AG09319 (cell line): ENCODE measurements at places on chromosomes 1 and 21.

DNA sequence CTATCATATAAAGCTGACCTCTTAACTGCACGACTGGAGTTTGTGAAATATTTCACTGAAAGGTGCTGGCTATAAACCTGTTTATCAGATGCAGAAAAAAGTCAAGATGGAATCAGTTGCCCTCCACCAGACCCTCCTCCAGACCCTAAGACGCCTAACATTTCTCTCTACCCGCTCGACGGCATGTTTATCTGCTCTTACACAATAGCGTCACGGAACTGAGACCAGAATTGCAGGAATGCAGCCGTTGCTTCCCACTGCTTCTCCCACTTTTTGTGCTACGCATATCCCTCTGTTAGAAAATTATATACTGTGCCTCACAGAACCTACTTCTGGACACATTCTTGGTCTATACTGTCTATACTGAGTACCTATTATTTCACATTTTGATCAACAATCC lies 28.2 kb upstream of the FAM131C start:
- DNase-seq: no peak

- no peak for DNase-seq
These were observed 2.1 kb upstream of the RAP1GAP start for GRCh38 chr1:21670956-21671902.

DNA sequence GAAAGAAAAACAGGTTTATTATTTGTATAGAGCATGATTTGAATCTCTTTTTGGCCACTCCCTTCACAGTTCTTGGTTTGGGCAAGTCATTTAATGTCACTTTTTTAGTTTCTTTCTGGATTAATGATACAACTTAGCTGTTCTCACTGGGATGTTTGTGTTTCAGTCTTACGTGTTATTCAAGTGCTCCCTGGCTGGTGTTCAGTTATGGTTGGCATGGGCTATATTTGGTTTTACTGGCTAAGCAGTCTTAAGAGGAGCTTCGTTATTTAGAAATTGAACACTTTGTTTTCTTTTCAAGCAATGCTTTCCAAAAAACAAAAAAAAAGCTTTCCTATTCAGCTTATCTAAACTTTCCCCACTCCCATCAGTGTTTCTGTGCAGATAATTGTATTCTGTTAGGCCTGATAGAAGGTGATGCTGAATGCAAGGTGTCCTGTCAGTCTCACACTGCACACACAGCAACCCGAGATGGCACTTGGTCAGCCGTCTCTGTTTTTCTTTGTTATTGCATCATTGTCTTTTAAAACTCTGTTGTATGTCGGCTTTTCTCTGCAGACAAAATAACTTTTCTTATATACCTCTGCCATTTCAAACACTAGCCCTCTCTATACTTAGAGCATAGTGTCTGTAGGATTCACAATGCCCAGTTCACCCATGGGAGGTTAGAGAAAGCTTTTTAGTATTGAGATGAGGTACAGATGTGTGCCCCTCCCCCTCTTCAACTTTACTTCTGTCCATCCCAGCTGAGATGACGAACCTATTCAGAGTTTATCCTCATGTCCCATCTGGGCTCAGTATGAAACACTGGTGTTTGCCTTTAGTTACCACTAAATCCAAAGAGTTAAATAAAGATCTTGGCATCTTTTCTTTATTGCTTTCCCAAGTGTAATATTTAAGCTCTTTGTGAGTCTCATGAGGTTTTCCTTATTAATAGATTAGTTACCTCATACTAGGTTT lies 80.2 kb downstream of the VPS13D start:
- no peak for DNase-seq

- no peak for DNase-seq
These were observed 45.3 kb upstream of the SLC5A9 start for GRCh38 chr1:48177257-48177656.

DNA sequence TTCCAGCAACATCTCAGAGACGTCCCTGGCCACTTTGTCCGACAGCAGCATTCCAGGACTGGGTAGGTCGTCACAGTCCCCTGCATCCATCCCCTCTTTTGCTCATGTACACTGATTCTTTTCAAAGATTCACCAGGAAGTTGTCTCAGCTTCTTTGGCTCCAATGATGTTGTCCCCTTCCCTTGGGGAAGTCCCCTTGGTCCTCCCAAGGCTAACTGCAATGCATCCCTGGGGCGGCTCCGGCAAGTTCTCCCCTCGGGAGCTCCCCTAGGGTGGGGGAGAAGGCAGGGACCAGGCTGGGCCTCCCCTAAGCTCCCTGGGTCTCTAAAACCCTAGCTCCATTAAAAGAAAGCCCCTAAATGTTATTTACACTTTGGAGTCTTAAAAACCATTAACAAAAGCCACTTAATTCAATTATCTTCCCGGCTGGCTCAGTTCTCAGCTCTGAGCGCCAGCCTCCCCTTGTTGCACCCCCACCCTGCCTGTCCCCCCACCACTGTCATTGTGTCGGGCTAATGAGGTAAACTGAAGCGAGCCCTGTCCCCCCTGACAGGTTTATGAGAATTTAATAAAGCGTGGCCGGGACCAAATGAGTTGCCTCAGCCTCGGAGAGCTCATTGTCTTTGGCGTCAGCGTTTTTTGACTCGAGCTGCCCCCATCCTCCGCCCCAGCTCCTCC lies 25.3 kb downstream of the KNCN start:
- DNase-seq: no peak

- DNase-seq: no peak
These were observed 22.2 kb downstream of the MAPKAPK2 start for GRCh38 chr1:206706806-206707366.

DNA sequence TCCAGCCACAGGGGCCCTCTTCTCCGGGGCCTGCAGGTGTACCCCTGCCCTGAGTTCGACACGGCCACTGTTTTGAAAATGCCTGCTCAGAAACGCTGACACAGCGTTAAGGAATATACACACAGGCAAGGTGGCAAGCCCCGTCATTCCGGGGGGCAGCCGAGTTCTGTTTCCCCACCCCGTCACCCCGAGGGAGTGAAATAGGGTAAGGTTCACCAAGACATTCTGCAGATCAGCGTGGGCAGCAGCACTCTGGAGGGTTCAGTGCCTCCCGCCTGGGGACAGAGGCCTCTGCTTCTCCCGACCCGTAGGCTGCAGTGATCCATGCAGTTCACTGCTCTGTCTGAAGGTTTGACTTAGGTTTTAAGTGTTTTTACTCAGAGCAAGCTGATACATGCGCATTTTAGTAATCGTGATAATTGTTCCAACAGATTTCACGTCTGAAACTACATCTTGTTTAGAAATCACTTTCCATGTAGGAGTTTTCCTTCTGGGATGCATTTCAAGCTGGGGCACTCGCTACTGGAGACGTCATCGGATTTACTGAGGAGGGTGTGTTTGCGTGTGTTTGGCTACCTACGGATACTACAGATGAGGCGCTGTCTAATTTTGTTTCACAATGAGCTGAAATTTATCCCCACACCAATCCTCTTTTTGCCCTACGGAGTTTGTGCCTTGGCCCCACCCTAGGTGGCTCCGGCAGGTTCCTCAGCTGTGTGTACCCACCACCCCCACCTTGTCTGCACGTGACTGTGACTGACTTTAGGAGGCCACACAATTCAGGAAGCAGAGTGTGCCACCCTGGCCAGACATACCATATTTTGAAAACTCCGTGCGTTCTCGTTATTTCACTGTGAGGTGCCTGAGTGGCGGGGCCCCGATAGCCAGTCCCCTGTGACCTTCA lies 63.5 kb downstream of the AGPAT3 start:
- DNase-seq: no peak

GRCh38 chr1:67336157-67336556 lies 28.5 kb downstream of the IL12RB2 start:
- no peak for DNase-seq

DNA sequence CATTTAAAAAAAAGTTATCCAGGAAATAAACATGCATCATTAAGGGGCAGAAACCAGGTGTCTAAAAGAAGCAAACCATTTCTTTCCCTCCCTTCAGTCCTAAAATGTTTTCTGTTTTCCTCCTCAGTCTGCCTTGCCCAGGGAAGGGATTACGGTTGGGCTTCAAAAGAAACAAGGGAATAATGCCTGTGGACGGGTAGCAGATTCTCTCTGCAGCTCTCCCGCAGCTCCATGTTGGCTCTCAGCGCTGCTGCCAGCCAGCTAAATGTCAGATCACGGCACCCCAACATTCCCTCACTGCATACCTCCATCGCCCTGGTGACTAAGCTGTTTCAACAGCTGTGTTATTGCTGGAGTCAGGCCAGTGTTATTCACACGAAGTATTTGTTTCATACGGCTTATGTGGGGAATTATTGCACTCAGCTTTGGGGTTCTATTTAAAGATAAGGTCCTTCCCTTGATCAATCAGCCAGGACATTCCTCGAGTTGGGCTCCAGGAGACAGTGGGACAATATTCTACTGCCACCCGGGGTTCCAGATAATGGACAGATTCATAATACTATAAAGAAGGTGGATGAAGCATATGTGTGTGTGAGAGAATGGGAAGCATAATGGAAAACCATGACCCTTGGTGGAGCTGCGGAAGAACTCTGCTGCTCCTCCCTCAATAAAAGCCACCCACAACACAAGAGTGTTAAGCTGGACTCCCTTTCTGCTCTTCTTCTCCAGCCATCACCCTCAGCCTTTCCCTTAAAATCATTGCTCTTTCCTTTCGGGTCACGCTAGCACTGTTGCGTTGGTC lies 58.2 kb downstream of the WLS start:
- DNase-seq: peak; percentile 87

DNA sequence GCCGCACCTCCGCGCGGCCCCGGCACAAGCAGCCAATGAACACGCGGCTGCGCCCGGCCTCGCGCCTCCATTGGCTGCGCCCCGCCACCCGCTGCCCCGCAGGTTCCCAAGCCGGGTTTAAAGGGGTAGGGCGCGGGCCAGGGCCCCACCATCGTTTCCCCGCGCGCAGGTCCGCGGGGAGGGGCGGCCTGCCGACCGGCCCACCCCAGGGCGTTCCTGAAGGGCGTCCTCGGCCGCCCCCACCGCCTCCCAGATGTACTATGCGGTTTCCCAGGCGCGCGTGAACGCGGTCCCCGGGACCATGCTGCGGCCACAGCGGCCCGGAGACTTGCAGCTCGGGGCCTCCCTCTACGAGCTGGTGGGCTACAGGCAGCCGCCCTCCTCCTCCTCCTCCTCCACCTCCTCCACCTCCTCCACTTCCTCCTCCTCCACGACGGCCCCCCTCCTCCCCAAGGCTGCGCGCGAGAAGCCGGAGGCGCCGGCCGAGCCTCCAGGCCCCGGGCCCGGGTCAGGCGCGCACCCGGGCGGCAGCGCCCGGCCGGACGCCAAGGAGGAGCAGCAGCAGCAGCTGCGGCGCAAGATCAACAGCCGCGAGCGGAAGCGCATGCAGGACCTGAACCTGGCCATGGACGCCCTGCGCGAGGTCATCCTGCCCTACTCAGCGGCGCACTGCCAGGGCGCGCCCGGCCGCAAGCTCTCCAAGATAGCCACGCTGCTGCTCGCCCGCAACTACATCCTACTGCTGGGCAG lies at the start of gene OLIG1:
Gene OLIG1, plus strand, starts transcription at position 148 of the 750 bp plus-strand sequence. Its CDS starts 106 bp downstream, at position 254.
- no peak for DNase-seq

GRCh38 chr1:83559129-83559840 lies 439.6 kb downstream of the TTLL7 start:
- no peak for DNase-seq

GRCh38 chr1:41409825-41410224 lies 48.6 kb downstream of the FOXO6 start:
- DNase-seq: no peak

- no peak for DNase-seq
These were observed 790.5 kb upstream of the TPTE start for GRCh38 chr21:9730866-9731265.

- peak; percentile 55 for DNase-seq
These were observed 2.9 kb upstream of the S100A2 start for GRCh38 chr1:153568367-153569099.

DNA sequence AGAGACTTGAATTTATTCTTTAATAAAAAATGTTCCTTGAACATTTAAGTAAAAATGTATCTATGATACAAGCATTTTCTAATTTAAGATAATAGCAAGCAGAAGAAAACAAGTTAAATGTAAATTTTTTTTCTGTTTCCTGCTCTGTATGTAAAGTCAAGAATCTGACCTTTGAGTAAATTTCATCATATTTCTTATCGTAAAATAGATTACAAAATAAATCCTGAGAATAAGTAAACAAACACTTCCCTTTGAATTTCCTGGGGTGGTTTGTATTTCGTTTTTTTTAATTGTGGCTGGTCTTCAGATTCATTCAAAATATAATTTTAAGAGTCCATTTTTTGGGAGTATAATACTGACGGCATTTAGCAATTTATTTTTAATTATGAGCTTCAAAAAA lies 77.6 kb downstream of the POU2F1 start:
- DNase-seq: no peak

DNA sequence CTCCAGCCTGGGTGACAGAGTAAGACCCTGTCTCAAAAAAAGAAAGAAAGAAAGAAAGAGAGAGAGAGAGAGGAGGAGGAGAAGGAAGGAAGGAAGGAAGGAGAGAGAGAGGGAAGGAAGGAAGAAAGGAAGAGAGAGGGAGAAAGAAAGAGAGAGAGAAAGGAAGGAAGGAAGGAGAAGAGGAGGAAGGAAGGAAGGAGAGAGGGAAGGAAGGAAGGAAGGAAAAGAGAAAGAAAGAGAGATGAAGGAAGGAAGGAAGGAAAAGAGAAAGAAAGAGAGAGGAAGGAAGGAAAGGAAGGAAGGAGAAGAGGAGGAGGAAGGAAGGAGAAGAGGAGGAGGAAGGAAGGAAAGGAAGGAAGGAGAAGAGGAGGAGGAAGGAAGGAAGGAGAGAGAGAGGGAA lies 82.2 kb upstream of the ATP1B1 start:
- DNase-seq: no peak
